ENCODE measurements at places on chromosomes 6 and 20.

- DNase-seq = no peak
These were observed 47.6 kb downstream of the ZDHHC14 start for GRCh38 chr6:157428427-157429202.

- no peak for DNase-seq
These were observed 188.6 kb upstream of the NT5E start for GRCh38 chr6:85261271-85261670.

DNA sequence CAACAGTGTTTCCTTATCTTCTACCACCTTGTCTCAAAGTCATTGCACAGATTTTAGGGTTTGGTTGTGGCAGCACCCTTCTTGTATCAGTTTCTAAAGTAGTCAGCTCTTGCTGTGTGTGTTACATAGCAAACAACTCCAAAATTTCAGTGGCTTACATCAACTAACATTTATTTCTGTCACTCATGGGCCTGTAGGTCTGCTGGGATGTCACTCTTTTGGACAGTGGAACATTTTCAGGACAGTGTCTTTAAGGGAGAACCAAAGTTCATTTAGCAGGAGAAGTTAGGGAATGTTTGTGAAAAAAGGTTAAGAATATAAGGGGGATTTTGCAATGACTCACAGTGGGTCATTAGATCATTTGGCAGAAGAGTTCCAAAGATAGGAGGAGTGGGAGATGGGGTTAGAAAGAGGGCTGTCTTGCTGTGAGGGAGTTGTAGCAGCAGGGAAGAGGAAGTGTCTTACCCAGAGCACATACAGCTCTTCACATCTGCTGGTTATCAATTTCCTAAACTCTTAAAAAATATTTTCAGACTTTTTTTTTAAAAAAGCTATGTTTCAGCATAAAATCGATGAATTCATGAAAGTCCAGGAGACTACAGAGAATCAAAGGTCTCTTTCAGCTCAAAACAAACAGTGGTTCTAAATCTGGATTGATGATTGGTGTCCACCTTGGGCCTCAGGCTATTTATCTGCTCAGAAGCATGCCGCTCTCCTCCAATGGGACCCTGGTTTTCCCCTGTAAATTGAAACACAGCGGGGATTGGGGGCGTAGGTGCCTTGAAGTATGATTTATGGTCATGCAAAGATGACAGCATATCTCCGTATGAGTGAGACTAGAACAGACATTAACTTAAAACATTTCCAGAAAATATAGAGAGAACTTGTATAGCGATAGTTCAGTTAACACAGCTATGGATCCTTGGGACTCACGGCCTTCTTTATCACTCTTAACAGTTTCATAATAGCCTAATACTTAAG is 117.3 kb downstream of the B3GAT2 start:
- DNase-seq = no peak

DNA sequence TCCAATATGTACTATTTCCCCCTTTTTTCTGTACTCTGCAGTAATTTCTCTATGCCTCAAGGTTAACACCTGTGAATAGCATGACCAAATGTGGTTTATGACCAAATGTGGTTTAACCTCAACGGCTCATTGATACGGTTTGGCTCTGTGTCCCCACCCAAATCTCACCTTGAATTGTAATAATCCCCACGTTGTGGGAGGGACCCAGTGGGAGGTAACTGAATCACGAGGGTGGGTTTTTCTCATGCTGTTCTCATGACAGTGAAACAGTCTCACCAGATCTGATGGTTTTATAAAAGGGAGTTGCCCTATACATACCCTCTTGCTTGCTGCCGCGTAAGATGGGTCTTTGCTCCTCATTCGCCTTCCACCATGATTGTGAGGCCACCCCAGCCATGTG is 18.7 kb downstream of the DEK start:
- DNase-seq = no peak

GRCh38 chr20:62792940-62793756 is 3.1 kb upstream of the MRGBP start:
- peak; percentile 87 for DNase-seq

GRCh38 chr6:88045521-88046136 is 2.0 kb upstream of the SPACA1 start:
- DNase-seq = no peak

GRCh38 chr6:88785478-88785877 is 177.9 kb downstream of the RNGTT start:
- no peak for DNase-seq

DNA sequence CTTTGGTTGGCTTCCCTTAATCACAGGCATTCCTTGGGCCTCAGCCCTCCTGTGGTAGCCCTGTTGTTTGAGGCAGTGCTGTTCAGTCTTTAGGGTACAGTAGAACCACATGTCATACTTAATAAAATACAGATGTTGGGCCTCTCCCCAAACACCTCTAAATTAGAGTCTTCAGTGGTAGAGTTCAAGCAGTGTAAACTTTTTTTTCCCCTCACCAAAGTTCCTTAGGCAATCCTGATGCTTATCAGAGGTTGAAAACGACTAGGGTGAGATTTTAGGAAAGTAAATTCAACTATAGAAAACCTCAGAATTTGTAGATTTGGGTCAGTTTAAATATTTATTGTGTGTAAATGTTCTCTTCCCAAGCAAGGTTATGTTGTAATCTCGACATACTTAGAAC is 44.6 kb downstream of the BLTP3A start:
- no peak for DNase-seq

- DNase-seq = no peak
These were observed 15.5 kb downstream of the RIPOR3 start for GRCh38 chr20:50675671-50676376.

GRCh38 chr6:150987855-150988464 is 122.5 kb downstream of the MTHFD1L start:
- no peak for DNase-seq

- no peak for DNase-seq
These were observed 338.4 kb downstream of the ZFAND3 start for GRCh38 chr6:38157905-38158304.

DNA sequence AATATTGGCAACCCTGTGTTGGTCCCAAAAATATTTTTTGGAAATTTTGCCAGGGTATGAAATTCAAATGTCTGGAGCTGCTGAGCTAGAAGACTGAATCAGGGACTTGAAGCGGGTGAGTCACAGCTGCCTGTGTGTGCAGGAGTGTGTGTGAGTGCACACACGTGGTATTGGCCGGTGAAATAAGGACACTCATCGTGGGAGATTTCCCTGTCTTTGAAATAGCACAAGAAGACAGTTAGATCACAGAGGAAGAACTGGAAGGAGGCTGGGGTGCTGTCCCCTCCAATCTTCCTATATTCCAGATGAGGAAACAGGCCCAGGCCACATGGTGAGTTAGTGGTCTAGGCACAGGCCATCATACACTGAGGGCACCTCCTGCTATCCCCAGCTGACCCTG is 123.8 kb upstream of the MLN start:
- no peak for DNase-seq

GRCh38 chr6:89270951-89271721 is 44.0 kb downstream of the GABRR2 start:
- no peak for DNase-seq

DNA sequence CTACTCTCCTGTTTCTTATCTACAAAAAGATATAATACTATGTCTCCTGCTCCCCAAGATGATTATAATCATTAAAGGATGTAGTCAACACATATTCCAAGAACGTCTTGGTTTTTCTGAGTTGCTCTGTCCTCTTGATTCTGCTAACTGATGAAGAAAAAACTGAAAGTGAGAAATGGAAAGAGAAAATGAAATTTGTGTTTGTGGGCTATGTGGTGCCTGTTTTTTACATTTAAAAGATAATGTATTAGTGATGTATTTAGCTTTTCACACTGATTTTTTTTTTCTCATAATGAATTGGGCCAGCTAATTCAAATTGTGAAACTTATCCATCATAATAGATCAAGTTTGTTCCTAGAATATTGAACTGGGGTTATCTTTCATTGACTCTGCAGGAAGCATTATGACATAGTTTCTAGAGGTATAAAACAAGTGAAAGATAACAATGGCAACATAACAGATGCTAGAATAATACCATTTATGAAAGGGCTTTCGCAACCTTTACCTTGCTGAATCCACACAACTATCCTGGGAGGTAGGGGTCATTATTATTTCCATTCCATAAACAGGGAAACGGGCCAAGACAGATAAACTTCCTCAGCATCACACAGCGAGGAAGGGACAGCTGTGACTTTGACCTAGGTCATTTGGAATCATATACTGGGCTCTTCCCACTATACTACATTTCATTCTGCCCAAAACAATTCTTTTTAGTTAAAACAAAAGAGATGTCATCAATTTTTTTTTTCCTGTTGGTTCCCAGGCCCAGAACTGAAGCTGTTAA is 336.7 kb downstream of the GJA1 start:
- DNase-seq = no peak

DNA sequence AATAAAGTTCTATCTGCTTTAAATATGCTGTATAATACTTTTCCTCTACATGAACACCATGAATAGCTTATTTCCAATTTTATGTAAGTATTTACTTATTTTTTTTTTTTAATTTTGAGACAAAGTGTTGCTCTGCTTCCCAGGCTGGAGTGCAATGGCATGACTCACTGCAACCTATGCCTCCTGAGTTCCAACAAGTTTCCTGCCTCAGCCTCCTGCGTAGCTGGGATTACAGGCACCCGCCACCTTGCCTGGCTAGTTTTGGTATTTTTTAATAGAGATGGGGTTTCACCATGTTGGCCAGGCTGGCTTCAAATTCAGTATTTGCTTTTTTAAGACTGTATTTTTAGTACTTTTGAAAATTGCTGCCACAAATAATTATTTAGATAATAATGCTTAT is 1365.9 kb downstream of the GRIK2 start:
- DNase-seq = no peak

DNA sequence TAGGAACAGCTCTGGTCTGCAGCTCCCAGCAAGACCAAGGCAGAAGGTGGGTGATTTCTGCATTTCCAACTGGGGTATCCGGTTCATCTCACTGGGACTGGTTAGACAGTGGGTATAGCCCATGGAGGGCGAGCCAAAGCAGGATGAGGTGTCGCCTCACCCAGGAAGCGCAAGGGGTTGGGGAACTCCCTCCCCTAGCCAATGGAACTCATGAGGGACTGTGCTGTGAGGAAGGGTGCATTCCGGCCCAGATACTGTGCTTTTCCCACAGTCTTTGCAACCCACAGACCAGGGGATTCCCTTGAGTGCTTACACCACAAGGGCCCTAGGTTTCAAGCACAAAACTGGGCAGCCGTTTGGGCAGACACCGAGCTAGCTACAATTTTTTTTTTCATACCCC is 21.8 kb downstream of the HDDC2 start:
- no peak for DNase-seq

- peak; percentile 1 for DNase-seq
These were observed 17.1 kb upstream of the CALHM6 start for GRCh38 chr6:116444092-116444491.

DNA sequence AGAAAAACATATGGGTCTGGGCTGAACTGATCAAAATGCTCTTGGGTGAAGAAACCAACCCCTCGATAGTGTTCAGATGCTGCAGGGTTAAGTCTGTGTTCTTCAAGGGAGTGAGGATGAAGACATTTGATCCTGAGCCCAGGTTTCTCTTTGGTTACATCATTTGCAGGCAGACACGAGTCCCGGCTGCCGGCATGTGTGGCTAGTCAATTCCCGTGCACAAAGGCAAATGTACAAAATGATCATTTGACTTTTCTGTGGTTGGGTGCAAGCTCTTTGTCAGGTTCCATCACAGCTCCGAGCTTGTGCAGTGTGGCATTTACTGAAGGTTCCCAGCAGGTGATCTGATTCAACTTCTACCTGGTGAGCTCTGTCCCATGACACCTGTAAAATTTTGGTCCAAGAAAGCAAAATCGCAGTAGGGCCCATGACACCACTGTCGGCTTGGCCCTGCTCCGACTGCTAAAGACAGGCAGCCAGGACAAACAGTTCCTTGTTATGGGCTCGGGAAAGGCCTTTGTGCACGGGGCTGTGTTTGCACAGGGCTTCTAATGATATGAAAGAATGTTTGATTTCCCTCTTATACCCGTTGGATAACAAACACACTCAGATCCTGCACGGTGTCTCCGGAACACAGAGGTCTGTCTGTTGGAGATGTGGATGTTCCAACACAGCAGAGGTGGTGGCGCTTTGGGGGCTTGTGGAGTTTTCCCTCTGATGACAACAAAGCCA is 46.9 kb downstream of the GJA10 start:
- DNase-seq = peak; percentile 72

- no peak for DNase-seq
These were observed 44.8 kb downstream of the RIPOR3 start for GRCh38 chr20:50646483-50646996.

GRCh38 chr20:32296412-32296811 is 19.0 kb downstream of the KIF3B start:
- no peak for DNase-seq

- no peak for DNase-seq
These were observed 7.4 kb downstream of the SENP6 start for GRCh38 chr6:75608956-75609533.

DNA sequence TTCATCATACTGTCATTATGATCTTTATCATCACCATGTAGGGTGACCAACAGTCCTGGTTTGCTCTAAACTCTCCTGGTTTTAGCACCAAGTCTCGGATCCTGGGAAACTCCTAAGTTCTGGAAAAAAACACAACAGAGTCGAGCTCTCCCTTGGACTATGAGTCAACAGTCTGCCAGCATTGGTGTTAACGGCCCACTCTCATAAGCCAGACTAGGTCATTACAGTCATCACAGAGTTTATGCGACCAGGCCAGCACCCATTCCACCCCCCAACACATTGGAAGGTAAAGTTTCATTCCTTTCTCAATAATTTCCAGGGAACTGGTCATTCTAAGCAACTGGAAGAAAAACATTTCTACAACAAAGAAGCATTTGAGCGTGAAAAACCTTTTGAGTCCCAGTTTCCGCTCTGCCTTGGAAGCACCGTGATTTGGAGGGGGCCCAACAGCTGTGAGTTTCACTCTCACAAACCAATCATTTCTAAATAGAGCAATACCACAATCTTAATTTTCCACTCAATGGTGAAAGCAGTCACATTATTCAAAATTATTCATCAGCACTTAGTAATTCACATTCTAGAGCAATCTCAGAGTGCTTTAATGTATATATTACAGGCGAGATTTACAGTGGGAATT is 445.0 kb downstream of the CDH26 start:
- no peak for DNase-seq

DNA sequence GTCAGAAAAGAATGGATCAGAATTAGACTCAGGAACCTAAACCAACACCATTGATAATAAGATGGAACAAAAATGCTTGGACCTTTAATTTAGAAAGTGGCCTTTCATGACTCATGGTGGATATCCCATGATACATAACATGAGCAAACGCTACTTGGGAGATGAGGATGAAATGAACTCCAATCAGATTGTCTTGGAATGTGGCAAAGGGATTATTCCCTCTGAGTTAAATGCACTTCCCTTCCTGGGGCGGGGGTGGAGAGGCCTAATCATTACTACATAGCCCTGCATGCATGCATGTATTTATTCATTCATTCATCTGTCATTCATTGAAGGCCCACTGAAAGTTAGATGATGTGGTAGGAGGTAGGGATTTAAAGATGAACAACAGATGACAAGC is 174.0 kb downstream of the AIG1 start:
- no peak for DNase-seq

GRCh38 chr6:45584127-45584526 is 206.4 kb upstream of the SUPT3H start:
- no peak for DNase-seq

- no peak for DNase-seq
These were observed 14.3 kb upstream of the DEF6 start for GRCh38 chr6:35283361-35283760.
